ENCODE measurements at places on chromosomes 4 and X. TPM values are rescaled to one million over a fixed set of nuclear protein-coding genes. Genes with fewer than 3 reads are reported as not detected.

Gene TMSB15B
- polyA plus RNA-seq: 3.5 TPM

Gene TRIML2
- polyA plus RNA-seq: not detected

Gene CPE
- 125 TPM for polyA plus RNA-seq

Gene CENPE
- polyA plus RNA-seq: 0.04 TPM

Gene CPEB2
- 1.7 TPM for polyA plus RNA-seq

Gene POU3F4
- polyA plus RNA-seq: not detected

Gene CCDC110
- polyA plus RNA-seq: 4.1 TPM

Gene RHOXF2B
- polyA plus RNA-seq: not detected

Gene SULT1B1
- polyA plus RNA-seq: 0.08 TPM

Gene TMSB15A
- polyA plus RNA-seq: 0.42 TPM

Gene MAML3
- polyA plus RNA-seq: 3.8 TPM

Gene ARHGAP36
- polyA plus RNA-seq: not detected

Gene EDNRA
- 0.23 TPM for polyA plus RNA-seq

Gene PNMA3
- 2.3 TPM for polyA plus RNA-seq

Gene TBC1D9
- 5.3 TPM for polyA plus RNA-seq

Gene GRSF1
- polyA plus RNA-seq: 15.5 TPM

Gene FGFR3
- polyA plus RNA-seq: 300 TPM

Gene C4orf46
- polyA plus RNA-seq: 2.5 TPM

Gene KIT
- 1.8 TPM for polyA plus RNA-seq

Gene DSPP
- not detected for polyA plus RNA-seq

Gene ADRA2C
- polyA plus RNA-seq: 5.3 TPM

Gene CITED1
- polyA plus RNA-seq: 1.4 TPM

All from pancreas (tissue), 10 donors.